NCI-H1930 (cell line): ENCODE measurements at places on chromosomes 1 and 21.

DNA sequence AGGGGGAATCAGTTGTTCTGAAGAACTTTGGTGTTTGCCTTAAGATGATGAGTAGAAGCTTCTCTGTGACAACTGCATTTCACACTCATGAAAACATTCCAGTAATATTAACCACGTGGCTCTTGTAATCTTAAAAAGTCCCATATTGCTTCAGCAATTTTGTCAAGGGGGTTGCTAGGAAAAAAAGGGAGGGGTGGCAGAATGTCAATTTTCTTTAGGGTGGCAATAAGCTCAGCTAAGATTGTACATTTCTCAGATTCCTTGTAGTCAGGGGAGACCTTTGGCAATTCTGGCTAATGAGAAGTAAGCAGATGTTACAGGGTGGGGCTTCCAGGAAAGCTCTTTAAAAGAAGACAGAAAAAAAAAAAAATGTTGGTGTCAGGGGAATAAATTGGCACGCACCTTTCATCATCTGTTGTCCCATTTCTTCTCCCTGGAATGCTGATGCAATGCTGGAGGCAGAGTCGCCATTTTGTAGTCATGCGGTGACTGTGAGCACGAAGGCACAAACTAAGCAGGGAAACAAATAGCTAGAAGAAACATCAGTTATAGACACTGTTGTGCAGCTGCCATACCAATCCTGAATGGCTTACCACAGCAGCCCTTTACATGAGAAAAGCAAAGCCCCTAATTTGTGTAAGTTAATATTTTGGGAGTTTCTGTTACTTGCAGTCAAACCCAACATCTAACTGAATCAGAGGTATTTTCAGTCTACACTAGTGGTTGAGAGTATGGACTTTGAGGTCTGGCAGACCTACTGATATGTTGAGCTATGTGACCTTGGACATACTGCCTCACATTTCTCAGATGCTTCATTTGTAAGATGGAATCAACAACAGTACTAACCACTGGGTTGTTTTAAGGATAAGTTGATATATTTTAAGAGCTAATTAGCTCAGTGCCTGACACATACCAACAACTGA is 56.1 kb upstream of the MRPS6 start:
- no peak for DNase-seq

GRCh38 chr1:245651093-245651492 is 496.3 kb downstream of the KIF26B start:
- no peak for DNase-seq

DNA sequence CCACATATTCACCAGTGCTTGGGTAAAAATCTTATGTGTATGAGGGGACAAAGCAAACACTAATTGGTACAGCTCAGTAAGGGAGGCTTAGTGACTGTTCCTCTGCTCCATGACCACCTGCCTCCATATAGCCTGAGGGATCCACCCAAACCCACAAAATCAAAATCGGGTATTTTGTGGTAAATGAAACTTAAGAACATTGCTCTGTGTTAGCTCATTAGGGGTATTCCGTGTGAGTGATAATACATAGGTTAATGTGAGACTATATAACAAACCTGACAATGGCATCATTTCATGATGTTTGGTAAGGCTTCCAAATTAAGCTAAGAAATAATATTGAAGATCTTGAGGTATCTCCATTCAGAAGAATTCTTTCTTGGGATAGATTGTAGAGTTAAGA is 25.8 kb downstream of the COL9A2 start:
- DNase-seq = no peak

DNA sequence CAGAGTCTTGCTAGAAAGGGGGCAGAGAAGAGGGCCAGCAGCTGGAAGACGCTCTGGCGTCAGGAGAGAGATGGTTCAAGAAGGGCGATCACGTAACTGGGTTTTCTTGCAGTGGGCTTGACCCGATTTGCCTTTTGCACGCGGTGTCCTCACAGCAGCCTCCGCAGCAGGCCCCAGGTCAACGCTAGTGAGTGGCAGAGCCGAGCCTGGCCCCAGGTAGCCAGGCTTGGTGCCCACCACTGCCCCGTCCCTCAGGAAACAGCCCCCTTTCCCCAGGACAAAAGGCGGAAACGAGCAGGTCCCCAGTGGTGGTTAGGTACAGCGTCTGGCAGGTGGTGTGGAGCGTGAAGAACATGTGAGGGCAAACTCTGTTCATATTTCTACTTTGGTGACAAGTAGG is 8.6 kb upstream of the UTS2 start:
- no peak for DNase-seq

- no peak for DNase-seq
These were observed 22.0 kb upstream of the FHAD1 start for GRCh38 chr1:15224974-15225373.

GRCh38 chr1:174999936-175000696 is at the start of gene CACYBP:
Gene CACYBP (plus strand): TSS chr1:174999947. CDS start chr1:175000181, 234 bp downstream.
- no peak for DNase-seq

- no peak for DNase-seq
These were observed 127.9 kb downstream of the GLUL start for GRCh38 chr1:182263706-182264105.

- DNase-seq = no peak
These were observed 8.9 kb upstream of the OMA1 start for GRCh38 chr1:58555393-58555792.

DNA sequence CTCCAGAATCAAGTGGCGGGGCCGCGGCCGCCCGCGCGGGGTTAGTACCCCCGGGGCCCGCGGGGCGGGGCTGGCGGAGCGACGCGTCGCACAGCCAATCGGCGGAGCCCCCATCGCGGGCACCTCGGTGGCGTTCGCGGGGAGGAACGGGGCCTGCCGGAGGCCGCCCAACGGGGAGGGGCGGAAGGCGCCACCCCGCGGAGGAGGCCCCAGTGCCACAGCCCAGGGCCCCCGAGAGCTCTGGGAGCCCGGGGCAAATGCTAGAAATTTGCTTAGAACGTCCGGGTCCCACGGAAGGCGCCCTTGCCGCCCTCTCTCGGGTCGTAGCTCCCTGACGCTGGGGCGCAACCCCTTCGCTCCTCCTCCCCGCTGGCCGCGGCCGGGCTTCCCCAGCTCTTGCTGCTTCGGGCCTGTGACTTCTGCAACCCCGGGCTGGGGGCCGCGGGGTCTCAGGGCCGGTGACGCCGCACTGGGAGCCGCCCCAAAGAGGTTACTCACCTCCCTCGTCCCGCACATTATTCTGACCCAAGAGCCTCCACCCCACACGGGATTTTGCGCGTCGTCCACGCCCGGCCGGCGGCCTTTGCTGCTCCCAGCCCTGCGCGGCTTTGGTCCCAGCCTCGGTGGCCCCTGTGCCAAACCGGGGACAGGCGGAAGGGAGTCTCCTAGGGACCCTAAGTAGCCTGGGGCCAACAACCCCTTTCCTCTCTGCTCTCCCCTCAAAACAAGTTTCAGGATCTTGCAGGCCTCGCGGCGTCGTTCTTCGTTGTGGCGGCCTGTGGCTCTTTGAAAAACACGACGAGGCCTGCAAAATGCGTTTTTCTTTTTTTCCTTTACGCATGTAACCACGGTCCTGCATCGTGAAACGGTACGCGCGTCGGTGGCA is at the start of gene RUNX3:
Gene RUNX3, minus strand, starts transcription at position 17 of the 886 bp plus-strand sequence. CDS start 408 bp downstream, outside the sequence.
- peak; percentile 91 for DNase-seq

- DNase-seq = no peak
These were observed 8.0 kb downstream of the TENT5B start for GRCh38 chr1:27004471-27005165.

DNA sequence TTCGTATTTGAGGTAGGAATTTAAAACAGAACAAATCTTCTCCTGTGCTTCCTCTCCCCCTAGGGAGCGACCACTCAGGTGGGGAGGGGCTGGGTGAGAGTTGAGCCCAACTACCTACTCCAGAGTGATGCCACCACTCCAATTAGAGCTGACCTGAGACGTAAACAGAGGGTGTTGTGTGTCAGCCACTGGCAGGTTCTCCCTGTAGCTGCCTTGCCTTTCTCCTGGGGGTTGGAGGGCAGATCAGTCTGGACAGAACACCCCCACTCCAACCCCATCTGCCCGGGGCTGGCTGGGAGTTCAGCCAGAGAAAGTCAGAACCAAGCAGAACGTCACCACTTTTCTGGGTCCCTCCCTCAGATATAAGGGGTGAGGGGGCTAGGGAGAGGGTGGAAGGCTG is 2.0 kb downstream of the HPDL start:
- no peak for DNase-seq
